Stimulated activated CD8-positive, alpha-beta memory T cell treated with anti-CD3 and anti-CD28 coated beads, Interleukin-15, amount 100 ng/mL, for 4 hours (primary cell): ENCODE measurements at places on chromosomes 16 and 17.

- DNase-seq = no peak
Observed at GRCh38 chr17:50618300-50618699, 16.4 kb upstream of the ABCC3 start.

GRCh38 chr17:58192612-58193011 lies at the start of gene EPX:
Gene EPX (plus strand): TSS chr17:58192726. CDS start chr17:58192847, 121 bp downstream.
- no peak for DNase-seq

GRCh38 chr16:14374451-14375131 lies 255.5 kb downstream of the PARN start:
- no peak for DNase-seq

DNA sequence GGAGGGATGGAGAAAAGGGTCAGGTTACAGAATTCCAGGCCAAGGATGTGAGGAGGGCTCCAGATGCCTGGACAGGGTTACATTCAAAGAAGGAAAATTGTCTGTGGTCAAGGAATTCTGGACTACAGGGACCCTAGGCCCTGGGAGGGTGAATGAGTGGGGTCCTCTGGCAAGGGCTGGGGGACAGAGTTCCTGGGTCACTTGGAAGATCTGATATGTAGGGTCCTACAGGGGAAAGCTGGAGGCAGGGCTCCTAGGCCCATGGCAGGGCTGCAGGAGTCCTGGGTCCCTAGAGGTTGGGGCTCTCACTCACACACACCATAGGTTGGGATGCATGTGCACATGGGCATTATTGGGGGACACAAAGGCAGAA lies 46.3 kb upstream of the ACSM2B start:
- no peak for DNase-seq

- peak; percentile 30 for DNase-seq
Observed at GRCh38 chr17:78842881-78843565, 2.4 kb upstream of the USP36 start.

- no peak for DNase-seq
Observed at GRCh38 chr17:64781014-64781756, 119.1 kb upstream of the SMURF2 start.

- DNase-seq = peak; percentile 70
Observed at GRCh38 chr17:27805520-27806146, 5.3 kb upstream of the NOS2 start.

GRCh38 chr17:74873874-74874614 lies 1.2 kb upstream of the FDXR start:
- DNase-seq = no peak

DNA sequence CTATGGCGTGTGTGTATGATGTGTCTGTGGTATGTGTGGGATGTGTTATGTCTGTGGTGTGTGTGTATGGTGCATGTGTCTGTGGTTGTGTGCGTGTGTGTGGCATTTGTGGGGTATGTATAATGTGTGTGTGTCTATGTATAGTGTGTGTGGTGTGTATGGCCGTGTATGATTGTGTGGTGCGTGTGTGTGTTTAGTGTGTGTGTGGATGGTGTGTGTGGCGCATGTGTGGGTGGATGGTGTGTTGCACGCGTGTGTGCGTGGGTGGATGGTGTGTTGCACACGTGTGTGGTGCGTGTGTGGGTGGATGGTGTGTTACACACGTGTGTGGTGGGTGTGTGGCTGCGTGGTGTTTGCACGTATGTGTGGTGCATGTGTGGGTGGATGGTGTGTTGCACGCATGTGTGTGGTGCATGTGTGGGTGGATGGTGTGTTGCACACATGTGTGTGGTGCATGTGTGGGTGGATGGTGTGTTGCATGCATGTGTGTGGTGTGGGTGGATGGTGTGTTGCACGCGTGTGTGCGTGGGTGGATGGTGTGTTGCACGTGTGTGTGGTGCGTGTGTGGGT lies 5.6 kb upstream of the SLC38A10 start:
- no peak for DNase-seq
